NCI-H1048 (cell line): ENCODE measurements at places on chromosomes 2 and 18.

- no peak for DNase-seq
Measured at GRCh38 chr2:240300840-240301239, 134.6 kb upstream of the GPC1 start.

GRCh38 chr2:108189316-108189715, 50.5 kb upstream of the SULT1C3 start:
- no peak for DNase-seq

DNA sequence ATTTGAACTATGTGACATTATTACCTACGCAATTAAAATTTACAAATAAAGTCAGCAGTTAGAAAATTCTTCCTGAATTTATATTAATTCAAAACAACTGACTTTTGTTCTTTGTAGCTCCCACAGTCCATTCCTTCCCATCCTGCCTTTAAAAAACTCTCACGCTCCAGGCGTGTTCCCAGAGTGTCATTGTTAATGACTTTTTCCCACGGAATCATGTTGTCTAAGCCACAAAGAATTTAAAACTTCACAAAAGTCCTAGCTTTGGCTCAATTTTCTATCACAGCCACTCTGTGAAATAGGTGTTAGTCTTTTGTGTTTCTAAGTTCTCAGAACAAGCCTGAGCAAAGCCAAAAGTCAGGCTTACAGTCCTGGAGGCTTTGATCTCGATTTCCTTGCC, 26.5 kb downstream of the SLC1A4 start:
- DNase-seq = no peak

- no peak for DNase-seq
Measured at GRCh38 chr2:44016282-44016681, 20.5 kb upstream of the LRPPRC start.

DNA sequence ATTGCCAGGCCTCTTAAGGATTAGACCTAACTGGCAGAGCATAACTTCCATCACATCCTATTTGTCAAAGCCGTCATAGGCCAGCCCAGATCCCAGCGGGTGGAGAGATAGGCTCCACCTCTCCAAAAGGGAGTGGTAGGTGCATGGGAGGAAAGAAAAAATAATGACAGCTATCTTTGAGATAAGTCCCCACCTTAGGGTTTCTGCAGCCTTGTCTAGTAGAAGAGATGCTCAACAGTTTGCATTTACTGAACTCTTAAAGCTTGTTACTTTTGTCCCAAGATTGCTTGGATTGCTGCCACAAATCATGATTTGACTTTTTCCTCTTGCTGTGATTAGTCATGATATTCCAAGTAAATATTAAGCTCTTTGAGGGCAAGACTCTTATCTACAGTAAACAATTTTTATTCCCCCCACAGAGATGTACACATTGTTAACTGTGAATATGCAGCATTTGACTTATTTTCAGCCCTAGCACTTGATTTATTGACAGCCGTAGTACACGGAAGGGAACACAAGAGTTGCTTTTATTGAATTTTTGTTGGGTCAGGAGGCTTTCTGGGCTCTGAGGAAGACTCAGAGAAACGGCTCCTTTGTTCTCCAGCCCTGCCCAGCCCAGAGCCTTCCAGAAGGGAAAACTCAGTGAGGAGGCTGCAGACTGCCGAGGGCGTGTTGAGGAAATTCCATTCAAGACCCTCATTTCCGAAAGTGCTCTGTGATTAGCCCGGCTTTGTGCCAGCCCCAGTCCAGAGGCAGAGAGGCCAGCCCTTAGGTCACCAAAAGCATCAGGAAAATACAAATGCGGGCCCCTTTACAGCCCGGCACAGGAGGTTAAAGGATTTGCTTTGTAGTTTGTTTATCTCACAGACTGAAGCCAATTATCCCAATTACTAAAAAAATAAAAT, 75.5 kb upstream of the ZNF532 start:
- DNase-seq = no peak

DNA sequence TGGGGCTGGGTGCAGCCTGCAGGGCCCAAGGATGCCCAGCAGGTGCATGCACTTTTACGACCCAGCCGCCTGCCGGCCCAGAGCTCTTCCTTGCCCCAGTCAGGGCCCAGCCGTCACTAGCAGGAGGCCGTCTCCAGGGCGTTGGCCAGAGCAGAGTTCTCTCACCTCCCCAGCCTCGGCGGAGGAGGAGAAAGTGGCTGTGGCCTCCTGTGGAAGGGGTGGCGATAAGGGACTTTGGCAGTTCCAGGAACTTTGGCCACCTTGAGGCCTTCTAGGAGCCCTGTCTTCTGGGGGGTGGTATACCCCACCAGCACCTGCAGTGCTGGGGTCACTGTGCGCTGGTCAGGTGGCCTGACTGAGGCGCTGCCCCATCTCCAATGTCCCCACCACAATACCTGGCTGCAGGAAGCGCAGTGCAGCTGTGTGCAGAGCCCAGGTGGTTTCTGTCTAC, 22.0 kb downstream of the NPPC start:
- no peak for DNase-seq

DNA sequence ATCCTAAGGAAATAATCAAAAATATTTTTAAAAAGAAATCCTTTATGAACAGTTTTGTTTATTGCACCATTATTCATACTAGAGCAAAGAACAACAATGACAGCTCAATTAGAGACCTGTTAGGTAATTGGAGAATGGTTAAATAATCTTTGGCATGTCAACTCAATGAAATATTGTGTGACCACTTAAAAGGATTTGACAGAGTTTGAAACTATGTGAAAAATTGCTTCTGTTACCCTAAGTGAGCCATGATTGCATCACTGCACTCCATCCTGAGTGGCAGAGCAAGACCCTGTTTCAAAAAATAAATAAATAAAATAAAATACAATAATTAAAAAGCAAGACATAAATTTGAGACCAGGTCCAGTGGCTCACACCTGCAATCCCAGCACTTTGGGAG, 66.1 kb upstream of the ATP8B1 start:
- no peak for DNase-seq
